ENCODE measurements at places on chromosomes 16 and 17.

DNA sequence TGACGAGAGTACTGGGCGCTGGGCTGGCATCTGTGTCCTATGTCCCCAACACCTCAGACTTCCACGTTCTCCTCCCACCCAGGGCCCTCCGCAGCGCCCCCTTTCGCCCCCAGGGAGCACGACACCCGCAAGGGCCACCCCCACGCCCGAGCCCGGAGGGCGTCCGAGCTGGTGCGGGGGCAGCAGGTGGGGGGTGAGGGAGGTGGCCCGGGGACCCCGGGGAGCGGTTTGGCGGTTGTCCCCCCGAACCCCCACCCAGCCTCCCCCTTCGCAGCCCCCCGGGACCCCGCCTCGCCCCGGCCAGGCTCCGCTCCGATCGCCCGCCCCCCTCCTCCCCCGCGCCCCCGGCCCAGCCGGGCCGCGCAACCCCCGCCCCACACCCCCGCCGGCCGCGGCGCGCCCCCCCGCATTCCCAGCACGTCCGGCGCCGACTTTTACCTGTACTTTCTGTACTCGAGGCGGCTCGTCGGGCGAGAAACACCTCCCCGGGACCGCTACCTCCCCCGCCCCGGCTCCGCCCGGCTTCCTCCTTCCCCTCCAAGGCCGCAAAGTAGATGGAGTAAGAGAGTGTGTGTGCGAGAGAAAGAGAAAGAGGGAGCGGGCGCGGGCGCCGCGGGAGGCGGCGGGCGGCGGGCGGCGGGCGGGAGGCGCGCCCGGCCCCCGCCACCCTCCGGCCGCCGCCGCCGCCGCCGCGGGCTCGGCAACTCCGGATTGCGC, 901 bp downstream of the CDYL2 start:
- DNase-seq, result no peak

- DNase-seq, result no peak
Observed at GRCh38 chr17:48330421-48330820, 99.6 kb downstream of the SKAP1 start.

DNA sequence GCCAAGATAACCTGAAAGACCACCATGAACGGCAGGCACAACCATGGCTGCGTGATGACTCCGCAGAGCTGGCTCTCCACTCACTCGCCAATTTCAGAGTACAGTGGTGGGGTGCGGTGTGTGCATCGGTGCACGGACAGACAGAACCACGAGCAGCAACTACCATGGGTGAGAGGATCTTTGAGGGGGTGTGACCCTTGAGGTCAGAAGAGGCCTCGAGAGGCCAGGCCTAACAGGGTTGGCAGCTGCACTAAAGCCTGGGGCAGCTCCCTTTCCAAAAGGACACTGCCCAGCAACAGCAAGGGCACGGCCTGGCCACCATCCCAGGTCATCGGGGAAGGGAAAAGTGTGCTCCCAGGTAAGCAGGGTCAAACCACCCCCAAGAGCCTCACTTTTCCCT, 1.9 kb upstream of the ECI1 start:
- DNase-seq, result no peak

GRCh38 chr16:70635336-70636016, 10.9 kb upstream of the IL34 start:
- no peak for DNase-seq

GRCh38 chr16:23506606-23506994, 3.7 kb downstream of the GGA2 start:
- no peak for DNase-seq

Measured in activated gamma-delta T cell (primary cell).